ENCODE measurements at places on chromosomes 5 and 9.

- DNase-seq, result no peak
These were observed 14.4 kb downstream of the GLRX start for GRCh38 chr5:95808013-95808685.

GRCh38 chr9:92962303-92962649 is 15.0 kb downstream of the FGD3 start:
- no peak for DNase-seq

GRCh38 chr9:33172256-33173238 is 5.4 kb upstream of the B4GALT1 start:
- DNase-seq, result no peak

DNA sequence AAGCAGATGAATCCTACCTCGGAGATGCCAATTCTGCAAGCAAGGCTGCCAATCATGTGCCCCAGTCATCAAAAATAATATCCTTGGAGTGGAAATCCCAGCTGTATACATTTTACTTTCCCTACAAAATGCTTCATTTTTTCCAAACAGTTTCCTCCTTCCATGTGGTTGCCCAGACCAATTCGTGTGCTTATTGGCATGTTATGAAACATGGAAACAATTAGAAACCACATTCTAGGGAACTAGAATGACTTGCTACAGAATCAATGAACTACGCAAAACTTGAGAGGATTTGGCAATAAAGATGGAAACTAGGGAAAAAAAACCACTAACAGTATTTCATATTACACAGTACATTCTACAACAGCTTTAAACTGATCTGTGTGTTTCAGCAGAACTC is 584.5 kb upstream of the DMAC1 start:
- no peak for DNase-seq

GRCh38 chr5:16880547-16880946 is 55.5 kb downstream of the MYO10 start:
- DNase-seq, result peak; percentile 23

GRCh38 chr5:78903353-78903752 is 81.8 kb downstream of the ARSB start:
- no peak for DNase-seq

DNA sequence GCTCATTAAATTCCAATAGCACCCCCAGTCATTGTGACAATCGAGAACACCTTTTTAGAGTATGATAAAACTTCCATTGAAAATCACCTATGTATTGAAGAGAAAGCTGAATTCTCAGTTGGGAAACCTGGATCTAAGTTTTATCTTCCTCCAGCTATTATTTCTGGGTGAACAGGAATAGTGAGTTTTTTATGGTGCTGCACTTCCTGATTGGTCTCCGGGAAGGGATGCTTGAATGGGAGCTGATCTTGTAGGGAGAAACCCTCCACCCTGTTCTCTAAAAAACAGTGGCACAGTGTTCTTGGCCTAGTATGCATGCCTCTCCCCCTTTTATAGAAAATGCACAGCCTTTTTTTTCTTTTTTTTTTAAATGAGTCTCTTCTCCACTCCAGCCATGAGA is 112.2 kb downstream of the ACTBL2 start:
- no peak for DNase-seq

DNA sequence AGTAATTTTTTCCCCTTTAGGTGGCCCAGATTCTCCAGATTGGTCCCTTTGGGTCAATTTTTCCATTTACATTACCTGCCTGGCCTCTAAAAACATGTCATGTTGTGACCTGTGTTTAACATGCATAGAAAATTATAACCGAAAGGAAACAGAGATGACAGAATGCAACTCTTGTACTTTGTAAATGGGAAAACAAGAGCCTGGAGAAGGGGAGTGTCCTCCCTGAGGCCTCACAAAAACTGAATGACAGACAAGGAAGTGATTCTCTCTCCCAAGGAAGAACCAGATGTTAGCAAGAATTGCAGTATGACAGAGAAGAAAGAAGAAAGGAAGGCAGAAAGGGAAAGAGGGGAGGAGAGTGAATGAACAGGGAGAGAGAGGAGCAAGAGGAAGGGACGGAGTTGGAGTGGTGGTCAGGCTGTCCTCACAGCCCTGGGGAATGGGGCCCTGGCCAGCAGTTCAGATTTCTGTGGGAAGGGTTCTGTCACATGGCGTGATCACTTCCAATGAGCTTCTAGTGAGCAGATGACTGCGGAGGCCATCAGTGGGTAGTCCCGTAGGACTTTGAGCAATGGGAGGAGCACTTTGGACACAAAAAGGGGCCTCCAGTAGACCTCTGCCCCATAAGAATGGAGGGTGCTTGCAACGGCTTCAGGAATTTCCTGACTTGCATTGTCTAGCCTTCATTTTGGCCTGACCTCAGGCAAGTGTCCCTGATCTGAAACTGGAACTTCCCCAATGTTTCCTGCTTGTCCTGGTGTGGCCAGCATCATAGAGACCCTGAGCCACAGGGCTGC is 31.6 kb downstream of the ABLIM3 start:
- DNase-seq, result no peak

DNA sequence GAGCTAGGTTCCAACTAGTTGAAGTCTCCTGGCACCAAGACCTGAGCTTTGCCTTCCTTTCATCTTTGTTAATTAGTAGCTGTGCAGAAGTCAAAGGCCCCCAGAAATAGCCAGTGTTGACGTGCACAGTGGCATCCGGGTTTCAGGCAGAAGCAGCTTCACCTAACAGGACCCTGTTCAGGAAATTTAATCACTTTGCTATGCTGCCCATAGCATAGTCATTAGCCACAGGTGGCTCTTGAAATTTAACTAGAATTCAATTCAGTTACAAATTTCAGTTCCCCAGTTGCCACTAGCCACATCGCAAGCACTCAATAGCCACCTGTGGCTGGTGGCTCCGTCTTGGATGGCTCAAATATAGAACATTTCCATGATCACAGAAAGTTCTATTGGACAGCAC is 179.1 kb downstream of the GOLPH3 start:
- no peak for DNase-seq

DNA sequence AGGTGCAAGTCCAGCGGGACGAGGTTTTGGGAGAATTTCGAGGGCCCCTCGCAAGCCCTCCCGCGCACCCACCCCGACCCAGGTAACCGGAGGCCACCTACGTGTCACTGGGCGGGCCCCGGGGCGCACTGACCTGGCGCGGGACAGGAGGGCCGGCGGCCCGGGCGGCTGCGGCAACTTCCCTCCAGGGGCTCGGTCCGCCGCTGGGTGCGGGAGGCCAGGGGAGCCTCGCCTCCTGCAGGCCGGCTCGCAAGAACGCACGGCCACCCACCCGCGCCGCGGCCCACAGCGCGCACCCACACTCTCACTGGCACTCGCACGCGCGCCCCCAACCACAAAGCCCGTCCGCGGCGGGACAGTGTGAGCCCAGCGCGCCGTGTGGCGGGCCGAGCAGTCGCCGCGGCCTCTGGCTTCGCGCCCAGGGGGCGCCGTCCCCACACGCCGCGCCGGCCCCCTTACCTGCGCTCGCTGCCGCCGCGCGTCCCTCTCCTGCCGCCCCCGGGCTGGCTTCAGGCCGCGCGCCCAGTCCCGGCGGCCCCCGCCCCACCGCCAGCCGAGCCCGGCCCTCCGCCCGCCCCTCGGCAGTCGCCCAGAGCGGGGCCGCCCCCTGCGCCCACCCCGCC is 451 bp downstream of the LPAR1 start:
- DNase-seq, result peak; percentile 18

DNA sequence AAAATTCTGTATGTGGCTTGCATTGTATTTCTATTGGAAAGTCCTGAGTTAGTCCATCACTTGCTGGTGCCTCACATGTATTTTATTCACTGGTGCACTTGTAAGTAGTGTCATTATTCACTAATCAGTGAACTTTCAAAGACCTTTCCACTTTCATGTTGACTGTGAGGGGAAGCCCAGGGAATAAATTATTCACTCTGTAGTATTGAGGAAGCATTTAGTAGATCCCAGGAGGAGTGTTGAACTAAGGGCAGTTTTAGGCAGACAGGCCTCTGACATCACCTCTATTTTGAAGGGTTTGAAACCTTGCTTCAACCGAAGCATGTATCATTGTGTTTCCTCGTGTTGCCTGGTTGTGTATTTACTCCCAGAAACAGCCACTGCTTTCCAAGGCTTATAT is 705.4 kb upstream of the RIOK2 start:
- DNase-seq, result no peak

- no peak for DNase-seq
These were observed 4.4 kb downstream of the RC3H2 start for GRCh38 chr9:122900791-122901190.

DNA sequence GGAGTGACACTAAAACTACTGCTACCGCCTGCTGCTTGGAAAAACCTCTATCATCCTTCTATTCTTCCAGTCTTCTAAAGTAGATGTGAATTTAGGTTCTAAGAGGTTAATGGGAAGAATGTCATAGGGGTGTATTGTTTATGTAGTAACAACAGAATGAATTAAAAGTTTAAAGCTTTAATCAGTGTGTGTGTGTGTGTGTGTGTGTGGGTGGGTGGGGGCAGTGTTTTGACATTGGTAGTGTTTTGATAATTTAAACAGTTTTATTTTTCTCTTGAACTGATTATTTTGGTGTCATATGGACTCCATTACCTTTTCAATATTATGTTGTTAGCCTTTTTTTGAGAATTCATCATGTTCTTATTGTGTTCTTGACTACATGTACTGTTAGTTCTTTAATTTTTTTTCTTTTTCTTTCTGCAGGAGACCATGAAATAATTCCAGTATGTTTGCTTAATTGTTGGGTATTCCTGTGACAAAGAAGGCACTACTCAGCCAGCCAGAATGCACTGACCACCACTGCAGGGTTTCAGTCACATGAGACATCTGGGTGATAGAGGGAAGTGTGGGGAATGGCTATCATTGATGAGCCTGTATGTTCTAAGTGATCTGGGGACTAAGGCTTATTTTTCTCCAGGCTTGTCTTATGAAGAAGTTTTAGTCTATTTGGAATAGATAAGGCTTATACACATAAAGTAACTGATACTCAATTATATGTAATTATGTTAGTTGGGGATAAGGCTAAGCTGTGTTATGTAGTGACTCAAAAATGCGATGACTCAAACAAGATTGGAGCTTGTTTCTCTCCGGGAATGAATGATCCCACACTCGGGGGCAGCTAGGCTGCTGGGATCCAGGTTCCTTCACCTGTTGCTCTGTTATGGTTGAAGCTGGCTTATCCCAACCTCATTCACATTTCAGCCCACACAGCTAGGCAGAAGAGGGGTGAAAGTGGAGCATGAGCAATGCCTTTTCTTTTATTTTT is 50.2 kb upstream of the ACTBL2 start:
- no peak for DNase-seq

- DNase-seq, result no peak
These were observed 65.7 kb downstream of the ADAMTS2 start for GRCh38 chr5:179279347-179280094.

DNA sequence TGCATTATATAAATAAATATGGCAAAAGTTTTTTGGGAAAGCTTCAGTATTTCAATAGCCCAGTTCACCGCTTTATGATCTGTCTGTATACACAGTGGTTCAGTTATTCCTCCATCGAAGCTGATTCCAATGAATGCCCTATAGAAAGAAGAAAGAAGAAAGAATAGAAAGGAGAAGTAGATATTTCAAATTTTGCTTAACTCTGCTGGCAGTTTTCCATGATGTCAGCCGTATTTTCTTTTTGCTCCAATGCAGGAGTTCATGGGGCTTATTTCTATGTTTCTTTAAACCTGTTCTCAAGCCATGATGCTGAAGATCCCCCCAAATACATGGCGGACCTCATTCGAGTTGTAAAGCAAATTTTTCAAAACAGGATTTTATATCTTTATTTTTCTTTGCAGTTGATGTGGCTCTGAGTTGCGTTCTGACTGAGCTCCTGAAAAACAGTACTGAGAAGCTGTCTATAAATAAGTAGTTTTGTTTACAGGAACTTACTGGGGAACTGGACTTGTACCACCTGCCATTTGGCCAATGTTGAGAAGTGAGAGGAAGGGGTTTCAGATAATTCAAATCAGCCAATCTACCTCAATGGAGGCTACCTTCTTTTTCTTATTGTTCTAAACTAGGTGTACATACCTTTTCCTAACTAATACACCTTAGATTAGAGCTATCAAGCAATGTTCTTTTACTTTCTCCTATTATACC is 418.5 kb upstream of the MEF2C start:
- no peak for DNase-seq

- DNase-seq, result no peak
These were observed 19.5 kb downstream of the CD74 start for GRCh38 chr5:150393096-150393645.

DNA sequence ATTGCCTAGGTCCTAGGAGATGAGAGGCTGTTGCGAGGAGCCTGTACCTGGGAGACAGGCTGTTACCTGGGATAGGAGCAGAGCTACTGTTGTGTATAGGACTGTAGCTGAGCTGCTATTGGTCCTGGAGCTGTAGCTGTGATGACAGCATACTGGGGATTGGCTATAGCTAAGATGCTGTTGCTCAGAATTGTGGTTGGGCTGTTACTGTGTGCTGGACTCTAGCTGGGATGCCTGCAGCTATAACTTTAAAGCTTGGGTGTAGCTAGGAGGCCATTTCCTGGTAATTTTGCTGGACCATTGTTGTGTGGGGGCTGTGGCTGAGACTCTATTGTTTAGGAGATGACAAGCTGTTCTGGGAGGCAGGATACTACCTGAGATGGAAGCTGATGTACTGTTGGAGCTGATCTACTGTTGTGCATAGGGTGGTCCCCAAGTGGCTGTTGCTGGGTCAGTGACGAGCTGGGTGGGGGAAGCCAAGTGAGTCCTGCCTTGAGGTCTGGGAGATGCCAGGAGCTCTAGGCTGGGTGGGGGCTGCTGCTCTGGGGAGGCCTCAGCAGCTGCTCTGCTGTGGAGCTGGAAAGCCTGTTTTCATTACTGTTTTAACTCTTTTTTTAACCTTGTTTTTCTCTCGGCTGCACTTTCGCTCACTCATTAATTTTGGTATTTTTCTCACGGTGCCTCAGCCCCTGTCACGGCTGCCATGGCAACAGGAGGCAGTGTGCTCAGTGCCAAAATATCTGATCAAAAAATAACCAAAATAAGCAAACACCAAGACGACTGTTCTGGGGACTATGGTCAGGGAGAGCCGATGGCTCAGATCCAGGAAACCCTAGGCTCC is 3.0 kb upstream of the PCDH1 start:
- DNase-seq, result no peak

DNA sequence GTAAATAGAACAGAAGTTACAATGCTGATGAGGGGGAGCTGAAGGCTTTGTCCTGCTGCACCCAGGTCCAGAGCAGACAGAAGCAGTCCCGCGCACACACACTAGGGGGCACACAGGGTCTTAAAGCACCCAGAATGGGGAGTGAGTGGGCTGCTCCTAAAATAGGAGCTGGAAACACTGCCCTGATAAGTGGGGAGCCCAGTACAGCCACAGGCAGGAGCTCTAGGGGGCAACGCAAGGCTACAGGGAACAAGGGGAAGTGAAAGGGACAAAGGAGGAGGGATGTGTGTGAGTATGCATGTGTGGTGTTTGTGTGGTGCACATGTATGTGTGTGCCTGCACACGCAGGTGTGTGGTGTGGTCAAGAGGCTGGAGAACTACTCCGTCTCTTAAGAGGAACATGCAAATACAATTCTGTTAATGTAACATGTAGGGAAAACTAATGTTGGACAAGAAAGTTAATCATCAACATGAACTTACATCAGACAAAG is 191.5 kb downstream of the ROR2 start:
- peak; percentile 39 for DNase-seq

DNA sequence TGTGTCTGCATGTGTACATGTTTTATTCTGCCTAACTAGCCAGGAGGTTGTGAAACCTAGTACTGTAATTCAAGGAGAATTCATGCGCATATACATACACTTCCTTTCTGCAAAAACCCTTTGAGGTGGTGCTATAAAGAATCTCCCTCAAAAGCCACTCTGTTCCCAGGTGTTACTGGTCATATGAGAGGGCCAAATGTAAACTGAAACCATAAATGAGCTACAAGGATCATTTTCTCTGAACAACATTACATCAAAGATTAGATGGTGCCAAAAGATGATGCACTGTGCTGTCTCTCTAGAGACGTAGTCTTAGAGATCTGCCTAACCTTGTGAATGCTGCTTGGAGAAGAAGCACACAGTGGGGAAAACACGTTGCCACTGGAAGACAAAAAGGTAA is 15.7 kb downstream of the NREP start:
- peak; percentile 9 for DNase-seq
